Stimulated activated CD8-positive, alpha-beta memory T cell treated with anti-CD3 and anti-CD28 coated beads, Interleukin-12 subunit alpha, Interleukin-12 subunit beta, amount 100 ng/mL, for 4 hours (primary cell): ENCODE measurements at places on chromosomes 7 and 10.

DNA sequence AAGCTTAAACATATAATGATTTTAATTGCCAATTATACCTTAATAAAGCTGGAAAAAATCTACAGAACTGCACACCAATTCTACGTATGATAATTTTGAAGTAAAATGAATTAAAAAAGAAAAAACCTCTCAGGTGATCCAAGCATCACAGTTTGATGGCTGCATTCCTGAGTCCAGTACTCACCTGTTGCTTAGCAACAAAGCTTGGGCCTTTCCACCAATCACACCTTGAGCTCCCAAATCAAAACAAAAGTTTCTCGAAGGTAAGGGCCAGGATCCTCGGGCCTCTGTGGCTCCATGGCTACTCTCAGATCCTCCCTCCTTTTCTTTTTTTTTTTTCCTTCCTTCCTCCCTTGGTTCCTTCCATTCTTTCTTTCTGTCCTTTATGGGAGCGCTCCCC lies 137.2 kb upstream of the PCBD1 start:
- DNase-seq = no peak

- DNase-seq = no peak
Observed at GRCh38 chr10:66353422-66353821, 572.4 kb upstream of the LRRTM3 start.

GRCh38 chr10:60410970-60411369 lies 21.3 kb upstream of the ANK3 start:
- DNase-seq = no peak

DNA sequence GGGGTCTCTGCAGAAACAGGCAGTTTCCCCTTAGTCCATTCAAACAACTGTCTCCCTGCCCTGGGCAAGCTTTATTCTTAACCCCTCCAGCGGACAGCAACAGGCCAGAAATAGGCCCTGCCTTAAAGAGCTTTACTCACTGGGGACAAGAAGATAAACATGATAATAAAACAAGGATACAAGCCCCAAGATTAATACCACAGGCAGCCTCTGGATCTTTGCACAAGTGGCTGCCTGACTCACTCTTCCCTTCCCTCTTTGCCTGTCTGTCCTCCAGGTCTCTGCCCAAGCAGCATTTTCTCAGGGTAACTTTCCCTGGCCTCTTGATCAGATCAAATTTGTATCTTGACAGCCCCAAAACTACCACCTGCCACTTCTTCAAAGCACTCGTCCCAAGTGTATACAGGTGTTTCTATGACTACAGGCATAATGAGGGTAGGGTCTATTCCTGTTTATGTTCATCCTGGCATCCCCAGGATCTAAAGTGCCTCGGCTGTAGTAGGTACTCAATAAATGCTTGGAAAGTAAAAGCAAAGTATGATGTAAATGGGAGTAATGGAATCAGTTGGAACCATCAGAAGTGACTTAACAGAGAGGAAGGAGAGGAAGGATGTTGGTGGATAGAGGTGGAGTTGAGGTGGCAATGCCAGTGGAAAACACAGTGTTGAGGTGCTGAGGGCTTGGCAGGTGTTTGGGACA lies 7.0 kb upstream of the CAMK2G start:
- DNase-seq = no peak

DNA sequence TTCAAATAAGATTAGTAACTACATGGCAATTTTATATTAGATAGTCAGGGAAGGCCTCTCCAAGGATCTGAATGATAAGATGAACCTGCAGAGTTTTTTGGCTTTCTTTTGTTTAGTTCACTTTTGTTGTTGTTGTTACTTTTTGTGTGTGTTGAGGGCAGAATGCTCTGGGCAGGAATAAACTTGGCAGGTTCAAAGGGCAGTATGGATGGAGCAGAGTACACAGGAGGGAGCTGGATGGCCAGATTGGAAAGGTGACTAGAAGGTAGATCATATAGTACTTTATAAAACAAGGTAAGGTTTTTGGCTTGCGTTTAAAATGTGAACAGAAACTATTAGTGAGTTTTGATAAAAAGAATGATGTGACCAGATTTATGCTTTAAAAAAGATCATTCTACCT lies 17.9 kb downstream of the CROT start:
- no peak for DNase-seq

DNA sequence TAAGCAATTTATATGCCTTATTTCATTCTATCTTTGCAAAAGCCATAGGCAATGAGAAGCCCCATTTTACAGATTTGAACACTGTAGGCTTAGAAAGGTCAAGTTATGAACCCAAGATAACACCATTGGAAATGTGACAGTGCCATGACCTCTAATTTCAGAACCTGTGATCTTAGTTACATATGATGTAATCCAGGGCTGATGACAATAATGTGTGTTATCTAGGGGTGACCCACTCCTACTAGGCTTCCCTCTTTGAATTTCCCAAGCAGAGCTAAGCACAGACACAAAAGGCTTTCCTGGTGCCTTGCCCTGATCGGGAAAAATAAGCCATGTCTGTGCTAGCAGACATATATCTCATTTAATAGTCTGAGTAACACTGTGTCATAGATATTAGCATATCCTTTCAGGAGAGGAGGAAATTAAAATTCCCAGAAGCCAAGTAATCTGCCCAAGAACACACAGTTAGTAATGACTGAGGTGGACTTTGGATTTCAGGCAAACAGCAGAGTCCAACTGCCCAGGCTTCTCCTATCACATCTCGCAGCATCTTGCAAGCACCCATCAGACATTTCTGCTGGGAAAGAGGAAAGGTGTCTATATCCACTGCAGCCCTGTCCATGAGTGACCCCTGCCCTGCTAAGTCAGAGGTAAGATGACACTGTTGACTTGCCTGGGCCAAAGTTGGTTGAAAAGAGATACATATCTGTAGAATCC lies 2.8 kb upstream of the TECTB start:
- DNase-seq = no peak

DNA sequence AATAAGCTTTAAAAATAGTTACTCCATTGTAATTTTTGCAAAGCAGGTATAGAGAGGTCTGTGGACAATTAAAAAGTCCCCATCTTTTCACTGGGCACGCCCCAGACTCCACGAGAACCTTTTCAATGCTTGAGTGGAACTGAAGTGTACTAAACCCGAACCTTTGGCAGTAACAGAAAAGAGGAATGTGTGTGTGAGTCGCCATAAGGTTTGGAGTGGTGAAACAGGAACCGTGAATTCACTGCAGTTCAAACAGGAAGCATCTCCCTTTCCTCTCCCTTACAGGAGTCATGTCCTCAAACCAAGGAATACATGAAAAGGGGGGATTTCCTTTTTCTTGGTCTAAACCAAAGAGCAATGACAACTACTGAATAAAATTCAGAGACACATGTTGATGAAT lies 23.2 kb downstream of the NDUFB2 start:
- DNase-seq = no peak

DNA sequence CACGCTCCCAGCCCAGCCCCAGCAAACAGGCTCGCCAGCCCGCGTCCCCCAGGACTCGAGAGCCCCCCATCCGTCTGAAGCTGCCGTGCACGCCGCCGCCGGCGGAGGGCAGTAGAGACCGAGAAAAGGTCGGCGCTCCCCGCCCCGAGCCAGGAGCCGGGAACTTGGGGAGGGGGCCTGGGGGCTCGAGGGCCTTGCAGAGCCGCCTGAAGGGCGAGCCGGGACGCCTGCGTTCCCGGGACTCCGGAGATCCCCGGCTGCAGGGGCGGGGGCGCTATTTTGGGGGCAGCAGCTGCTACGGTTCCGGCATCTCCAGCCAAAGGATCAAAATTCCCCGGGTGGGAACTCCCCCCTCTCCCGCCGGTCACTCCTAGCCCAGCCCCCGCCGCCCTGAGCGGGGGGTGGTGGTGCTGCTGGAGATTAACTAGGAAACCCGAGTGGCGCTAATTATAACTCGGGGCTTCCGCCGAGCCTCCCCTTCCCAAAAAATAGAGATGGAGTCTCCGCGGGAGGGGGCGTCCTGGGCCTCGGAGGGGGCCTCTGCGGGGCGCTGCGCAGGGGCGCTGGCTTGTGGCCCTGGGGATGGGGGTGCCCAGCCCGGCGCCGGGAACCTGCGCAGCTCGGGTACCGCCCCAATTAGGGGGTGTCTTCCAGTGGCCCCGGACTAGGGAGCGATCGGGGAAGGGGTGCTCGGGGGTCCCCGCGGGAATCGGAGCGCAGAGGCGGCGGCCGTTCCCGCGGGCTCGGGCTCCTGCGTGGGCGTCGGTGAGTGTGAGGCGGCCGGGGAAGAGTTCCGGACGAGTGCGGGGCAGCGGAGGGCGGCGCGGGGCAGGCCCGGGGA lies 608 bp downstream of the ACHE start:
- DNase-seq = no peak

DNA sequence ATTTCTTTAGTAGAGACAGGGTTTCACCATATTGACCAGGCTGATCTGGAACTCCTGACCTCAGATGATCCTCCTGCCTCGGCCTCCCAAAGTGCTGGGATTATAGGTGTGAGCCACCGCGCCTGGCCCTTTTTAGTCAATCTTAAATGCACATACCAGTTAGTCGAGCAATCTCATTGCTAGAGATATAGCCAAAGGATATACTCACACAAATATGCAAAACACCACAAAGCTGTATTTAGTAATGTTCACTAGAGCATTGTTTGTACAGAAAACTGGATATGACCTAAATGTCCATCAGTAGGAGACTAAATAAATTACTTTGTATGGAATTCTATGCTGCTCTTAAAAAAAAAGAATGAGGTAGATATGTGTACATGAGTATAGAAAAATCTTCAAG lies 24.5 kb upstream of the IL6 start:
- no peak for DNase-seq

DNA sequence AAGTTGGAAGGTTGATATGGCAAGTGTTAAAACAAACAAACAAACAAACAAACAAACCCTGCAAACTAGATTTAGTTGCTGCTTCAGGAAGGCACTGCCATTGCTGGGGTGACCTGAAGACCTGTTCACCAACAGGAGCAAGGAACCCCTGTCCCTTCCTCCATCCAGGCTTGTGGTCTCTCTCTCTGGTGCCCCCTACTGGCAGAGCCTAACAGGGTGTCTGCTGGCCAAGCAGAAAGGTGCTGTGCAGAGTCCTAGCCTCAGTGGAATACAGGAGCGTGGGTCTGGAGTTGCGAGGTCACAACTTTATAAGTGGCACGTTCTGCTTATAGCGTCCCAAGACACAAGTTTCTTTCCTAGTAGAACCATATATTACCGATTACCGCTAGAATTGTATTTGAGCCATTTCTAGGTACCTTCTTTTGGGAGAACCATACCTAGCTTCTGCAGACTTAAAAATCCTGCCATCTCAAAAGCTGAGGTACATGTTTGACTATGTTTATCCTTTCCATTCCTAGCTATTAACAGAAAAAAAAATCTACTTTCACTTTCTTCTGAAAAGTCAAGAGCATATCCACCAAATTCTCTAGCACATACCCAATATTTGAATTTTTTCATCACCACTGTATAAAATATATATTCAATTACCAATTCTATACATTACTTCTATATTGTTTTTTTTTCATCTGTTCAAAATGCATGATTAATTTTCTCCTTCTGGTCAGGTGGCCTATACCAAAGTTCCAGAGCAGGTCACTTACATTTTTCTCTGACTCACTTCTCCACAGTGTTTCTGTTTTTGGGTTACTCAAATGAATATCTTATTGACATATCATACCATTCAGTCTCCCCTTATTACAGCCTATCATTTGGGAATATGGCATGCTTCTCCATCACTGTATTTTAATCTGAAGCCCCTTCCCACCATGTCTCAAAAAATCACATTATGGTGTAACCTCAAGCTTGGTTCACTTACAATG lies 29.1 kb upstream of the CALD1 start:
- peak; percentile 20 for DNase-seq

GRCh38 chr7:112571852-112572607 lies 91.2 kb downstream of the LSMEM1 start:
- DNase-seq = no peak

DNA sequence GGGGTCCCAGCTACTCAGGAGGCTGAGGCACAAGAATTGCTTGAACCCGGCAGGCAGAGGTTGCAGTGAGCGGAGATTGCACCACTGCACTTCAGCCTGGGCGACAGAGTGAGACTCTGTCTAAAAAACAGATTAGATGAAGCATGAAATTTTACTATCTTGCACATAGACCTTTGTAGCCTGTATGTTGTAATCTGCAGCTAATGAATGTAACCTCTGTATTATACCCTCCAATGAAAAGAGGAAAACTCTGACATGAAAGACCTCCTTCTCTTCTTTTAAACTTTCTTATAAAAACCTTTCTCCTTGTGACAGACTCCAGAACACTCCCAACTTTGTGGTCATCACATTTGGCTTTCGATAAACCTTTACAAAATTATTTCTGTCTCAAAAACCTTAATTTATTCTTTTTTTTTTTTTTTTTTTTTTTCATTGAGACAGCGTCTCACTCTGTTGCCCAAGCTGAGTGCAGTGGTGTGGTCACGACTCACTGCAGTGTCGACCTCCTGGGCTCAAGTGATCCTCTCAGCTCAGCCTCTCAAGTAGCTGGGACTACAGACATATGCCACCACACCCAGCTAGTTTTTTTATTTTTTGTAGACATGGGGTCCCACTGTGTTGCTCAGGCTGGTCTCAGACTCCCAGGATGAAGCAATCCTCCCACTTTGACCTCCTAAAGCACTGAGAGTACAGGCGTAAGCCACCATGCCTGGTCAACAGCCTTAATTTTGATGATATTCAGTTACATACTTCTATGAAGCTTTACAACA lies 97.4 kb downstream of the SVOPL start:
- no peak for DNase-seq

DNA sequence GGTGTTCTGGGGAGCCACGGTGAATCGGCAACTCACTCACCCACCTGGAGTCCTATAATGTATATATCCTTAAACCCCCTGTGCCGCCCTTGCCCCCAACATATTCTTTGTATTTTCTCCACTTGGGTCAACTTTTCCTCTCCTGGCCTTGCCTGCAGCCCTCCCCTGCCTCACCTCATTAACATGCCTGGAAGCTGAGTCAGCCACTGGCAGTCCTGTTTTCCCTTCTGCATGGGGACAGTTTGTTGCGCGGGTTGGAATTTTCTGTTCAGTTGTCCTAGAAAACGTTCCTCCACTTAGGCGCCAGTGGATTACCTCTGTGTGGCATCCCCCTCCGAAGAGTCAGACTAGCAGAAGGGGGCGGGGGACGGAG lies 97.4 kb downstream of the C10orf105 start:
- DNase-seq = no peak

DNA sequence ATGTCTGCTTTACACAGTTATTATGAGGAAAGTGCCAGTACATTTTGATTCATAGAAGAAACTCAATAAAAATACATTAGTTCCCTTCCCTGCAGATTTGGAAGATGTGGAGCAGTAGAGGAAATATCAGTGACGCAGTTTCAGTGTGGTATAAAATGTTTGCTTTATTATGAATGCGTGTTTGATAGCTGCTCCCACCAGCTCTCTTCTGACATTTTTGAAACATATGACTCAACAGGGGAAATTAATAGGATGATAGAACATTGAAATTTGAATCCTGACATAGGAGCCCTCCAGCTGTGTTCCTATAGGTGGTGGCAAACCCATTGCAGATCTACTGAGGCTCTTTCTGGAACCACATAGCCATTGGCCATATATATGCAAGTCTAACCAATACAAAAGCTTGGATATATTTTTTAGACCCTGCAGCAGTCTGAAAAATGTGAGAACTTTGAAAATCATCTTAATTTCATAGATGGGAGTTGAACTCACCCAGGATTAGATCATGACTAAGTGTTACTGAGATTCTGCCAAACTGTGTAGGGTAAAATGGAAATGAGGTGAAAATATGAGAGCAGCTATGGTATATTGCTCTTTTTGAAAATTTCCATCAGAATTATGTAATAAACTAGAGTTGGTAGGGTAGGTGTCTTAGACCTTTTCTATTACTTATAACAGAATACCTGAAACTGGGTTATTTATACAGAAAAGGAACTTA lies 47.8 kb downstream of the BZW2 start:
- no peak for DNase-seq
